ENCODE measurements at places on chromosomes 3 and 15.

GRCh38 chr3:12974819-12975218 is 98.4 kb downstream of the IQSEC1 start:
- DNase-seq = no peak

- DNase-seq = no peak
Measured at GRCh38 chr3:104437131-104437750, 929.5 kb upstream of the ALCAM start.

DNA sequence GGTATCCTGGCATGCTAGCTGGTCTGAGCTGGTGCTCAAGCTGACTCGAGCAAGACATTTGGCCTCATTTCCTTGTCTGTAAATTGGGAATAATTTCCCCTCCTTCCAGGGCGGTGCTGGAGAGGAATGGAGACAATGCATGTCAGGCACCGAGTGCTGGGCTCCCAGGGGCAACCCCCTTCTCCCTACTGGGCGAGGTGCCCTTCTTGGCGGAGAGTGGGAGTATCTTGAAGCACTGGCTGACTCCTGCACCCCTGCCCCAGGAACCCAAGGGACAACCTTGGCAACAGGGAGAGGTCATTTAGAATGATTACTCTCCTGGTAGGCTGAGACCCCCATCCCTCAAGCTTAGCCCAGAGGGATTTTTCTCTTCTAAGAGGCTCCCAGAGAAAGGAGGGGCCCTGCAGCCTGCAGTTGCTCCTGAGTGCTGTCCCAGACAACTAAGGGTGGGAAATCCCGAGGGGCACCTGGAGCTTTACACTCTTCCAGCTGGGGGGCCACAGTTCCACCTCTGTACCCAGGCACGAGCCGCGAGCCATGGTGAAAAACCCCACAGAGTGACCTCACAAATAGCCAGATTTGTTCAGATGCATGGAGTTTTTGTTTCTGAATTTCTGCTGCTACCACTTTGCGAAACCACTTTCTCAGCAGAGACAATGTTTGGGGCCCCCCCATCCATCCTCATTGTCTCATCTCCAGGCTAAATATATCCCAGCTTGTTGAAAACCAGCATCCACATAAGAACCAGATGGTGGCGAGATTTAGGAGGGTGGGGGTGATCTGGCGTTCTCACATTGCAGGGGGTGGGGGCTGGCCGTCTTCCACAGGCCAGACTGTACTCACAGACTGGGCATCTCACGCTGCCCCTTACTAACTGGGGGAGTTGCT is 44.8 kb downstream of the ABTB1 start:
- DNase-seq = no peak

- no peak for DNase-seq
Measured at GRCh38 chr3:42843713-42844411, 31.8 kb downstream of the CYP8B1 start.

GRCh38 chr3:90091549-90091948 is 984.1 kb downstream of the EPHA3 start:
- no peak for DNase-seq

- no peak for DNase-seq
Measured at GRCh38 chr15:99404454-99404853, 153.2 kb downstream of the LRRC28 start.

- no peak for DNase-seq
Measured at GRCh38 chr3:105614288-105615030, 247.8 kb downstream of the ALCAM start.

- DNase-seq = no peak
Measured at GRCh38 chr3:117165601-117166051, 456.0 kb downstream of the TUSC7 start.

GRCh38 chr3:151178208-151178845 is 24.7 kb downstream of the GPR171 start:
- DNase-seq = no peak

- DNase-seq = peak; percentile 33
Measured at GRCh38 chr3:59450946-59451763, 401.3 kb upstream of the CFAP20DC start.

- DNase-seq = no peak
Measured at GRCh38 chr15:51846463-51847230, 17.2 kb downstream of the TMOD3 start.

DNA sequence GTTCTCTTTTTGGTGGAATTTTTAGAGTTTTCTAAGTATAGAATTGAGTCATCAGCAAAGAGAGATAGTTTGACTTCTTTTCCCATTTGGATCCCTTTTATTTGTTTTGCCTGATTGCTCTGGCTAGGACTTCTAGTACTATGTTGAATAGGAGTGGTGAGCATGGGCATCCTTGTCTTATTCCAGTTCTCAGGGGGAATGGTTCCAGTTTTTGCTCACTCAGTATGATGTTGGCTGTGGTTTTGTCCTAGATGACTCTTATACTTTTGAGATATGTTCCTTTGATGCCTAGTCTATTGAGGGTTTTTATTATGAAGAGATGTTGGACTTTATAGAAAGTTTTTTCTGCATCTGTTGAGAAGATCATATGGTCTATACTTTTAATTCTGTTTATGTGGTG is 72.5 kb downstream of the TNFAIP8L3 start:
- DNase-seq = no peak

- DNase-seq = no peak
Measured at GRCh38 chr3:106114220-106114619, 245.4 kb upstream of the CBLB start.

DNA sequence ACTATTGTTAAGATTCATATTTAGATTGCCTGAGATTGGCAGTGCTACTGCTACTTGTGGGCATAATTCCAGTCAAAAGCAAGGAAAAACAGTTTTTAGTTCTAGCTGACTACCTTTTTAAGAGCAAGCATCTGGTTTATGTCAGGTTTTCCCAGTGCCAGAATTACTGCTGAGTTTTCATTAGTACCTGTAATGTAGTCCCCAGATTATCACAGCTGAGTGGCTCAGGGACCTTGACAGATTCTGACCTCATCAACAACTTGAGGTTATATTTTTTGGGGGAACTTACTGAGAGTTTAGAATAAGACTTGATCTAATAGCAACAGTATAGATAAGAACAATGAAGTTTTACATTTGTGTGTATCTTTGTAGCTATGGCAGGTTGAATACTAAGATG is 31.0 kb downstream of the NXPE3 start:
- no peak for DNase-seq

- DNase-seq = no peak
Measured at GRCh38 chr3:122679882-122680474, 661 bp upstream of the PARP14 start.

GRCh38 chr15:31080591-31081014 is 20.9 kb downstream of the TRPM1 start:
- DNase-seq = peak; percentile 16

DNA sequence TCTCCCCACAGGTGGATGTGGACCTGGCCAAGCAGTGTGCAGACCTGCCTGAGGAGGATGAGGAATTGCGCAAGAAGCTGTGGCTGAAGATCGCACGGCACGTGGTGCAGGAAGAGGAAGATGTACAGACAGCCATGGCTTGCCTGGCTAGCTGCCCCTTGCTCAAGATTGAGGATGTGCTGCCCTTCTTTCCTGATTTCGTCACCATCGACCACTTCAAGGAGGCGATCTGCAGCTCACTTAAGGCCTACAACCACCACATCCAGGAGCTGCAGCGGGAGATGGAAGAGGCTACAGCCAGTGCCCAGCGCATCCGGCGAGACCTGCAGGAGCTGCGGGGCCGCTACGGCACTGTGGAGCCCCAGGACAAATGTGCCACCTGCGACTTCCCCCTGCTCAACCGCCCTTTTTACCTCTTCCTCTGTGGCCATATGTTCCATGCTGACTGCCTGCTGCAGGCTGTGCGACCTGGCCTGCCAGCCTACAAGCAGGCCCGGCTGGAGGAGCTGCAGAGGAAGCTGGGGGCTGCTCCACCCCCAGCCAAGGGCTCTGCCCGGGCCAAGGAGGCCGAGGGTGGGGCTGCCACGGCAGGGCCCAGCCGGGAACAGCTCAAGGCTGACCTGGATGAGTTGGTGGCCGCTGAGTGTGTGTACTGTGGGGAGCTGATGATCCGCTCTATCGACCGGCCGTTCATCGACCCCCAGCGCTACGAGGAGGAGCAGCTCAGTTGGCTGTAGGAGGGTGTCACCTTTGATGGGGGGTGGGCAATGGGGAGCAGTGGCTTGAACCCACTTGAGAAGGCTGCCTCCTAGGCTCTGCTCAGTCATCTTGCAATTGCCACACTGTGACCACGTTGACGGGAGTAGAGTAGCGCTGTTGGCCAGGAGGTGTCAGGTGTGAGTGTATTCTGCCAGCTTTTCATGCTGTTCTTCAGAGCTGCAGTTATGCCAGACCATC is 8.6 kb downstream of the VPS18 start:
- DNase-seq = no peak

- DNase-seq = no peak
Measured at GRCh38 chr3:149579838-149580542, 77.8 kb downstream of the WWTR1 start.

DNA sequence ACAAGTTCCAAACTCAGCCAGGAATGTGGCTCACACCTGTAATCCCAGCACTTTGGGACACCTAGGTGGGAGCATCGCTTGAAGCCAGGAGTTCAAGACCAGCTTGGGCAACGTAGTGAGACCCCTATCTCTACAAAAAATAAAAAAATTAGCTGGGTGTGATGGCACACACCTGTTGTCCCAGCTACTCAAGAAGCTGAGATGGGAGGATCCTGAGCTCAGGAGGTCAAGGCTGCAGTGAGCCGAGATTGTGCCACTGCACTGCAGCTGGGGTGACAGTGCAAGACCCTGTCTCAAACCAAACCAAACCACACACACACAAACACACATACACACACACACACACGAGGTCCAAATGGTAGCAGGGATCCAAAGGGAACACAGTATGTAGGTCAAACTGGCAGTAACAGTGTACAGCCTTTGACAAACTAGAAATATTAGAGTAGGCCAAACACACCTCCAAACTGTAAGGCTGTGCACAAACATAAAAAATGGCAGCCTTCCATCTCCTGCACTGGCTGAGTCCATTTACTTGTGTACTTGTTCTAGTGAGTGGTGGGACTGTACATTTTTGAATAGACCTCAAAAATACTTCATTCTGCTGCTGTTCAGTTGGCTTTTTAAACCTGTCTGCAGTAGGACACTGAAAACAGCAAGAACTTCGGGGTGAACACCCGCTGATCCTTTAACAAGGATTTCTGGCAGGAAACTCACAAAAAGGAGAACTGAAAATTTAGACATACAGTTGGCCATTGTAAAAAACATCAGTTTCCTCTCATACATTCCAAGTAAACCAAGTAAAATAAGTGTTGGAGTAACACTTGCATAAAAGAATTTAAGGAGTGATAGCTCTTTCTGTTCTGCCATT is 33.6 kb downstream of the INTS14 start:
- DNase-seq = no peak

GRCh38 chr3:38270606-38271005 is 5.0 kb downstream of the SLC22A13 start:
- DNase-seq = no peak

DNA sequence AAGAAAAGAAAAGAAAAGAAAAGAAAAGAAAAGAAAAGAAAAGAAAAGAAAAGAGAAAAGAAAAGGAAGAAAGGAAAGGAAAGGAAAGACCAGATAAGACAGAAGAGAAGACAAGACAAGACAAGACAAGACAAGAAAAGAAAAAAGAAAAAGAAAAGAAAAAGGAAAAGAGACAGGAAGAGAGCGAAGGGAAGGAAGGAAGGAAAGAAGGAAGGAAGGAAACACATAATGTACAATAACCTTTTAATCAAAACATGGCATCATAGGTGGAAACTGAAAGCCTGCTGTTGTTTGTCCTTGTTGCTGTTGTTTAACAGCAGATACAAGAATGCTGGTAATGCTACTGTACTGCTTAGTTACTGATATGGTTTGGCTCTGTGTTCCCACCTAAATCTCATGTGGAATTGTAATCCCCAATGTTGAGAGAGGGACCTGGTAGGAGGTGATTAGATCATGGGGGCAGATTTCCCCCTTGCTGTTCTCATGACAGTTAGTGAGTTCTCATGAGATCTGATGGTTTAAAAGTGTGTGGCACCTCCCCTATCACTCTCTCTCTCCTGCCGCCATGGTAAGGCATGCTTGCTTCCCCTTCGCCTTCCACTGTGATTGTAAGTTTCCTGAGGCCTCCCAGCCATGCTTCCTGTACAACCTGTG is 67.3 kb downstream of the MCF2L2 start:
- DNase-seq = no peak

DNA sequence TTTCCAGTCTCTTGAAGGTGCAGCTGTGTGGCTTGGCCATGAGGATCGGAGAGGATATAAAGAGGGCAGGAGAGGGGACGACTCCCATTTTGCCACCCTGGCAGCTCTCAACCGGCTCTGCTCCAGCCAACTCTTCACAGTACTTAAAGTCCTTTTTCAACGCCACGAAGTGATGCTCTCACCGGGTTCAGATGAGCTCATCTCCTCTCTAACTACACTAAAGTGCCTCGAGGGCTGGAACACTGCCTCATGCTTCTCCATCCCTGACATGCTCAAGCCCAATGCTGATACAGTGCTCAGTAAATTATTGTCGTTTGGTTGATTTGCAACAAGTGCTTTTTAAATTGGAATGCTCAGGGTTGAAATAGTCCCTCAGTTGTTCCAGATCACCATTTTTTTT is 97.8 kb downstream of the GTPBP8 start:
- no peak for DNase-seq

GRCh38 chr3:69724722-69725435 is 14.4 kb upstream of the MITF start:
- no peak for DNase-seq

- no peak for DNase-seq
Measured at GRCh38 chr15:49270541-49271421, 100.7 kb downstream of the GALK2 start.

DNA sequence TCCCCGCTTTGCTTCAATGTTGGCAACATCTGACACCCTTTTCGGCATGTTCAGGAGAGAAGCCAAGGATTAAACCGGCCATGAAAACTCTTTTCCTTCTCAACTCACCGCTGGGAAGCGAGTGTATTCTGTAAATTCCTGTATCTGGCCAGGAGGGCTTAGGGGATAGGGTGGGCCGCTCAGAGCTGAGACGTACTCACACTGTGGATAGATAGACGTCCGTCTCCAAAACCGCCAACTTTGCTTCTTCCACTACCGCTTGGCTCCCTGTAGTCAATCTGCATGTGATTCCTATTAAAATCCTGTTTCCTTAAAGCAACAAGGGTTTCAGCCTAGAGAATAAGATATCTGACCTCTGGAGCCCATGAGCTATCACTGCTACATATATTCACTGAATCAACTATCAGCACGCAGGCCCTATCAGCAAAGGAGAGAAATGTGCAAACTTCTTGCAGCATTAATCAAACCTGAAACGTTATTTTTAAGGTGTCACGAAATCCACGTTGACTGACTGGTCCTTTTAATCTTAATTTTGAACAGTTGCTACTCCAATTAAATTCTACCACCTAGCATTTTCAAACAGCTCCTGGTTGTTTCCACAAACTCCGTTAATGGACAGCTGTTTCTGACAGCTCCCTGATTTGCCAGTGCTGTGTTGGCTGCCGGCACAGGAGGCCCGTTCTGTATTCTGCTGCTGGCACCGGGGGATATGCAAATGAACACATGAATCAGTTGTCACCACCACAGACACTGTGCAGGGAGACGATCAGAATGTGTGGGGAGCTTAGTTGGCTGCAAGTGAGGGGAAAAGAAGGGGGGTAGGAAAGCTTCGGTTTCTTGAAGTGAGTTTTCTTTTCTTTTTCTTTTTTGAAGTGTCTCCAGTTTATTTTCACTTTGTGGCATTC is 438.9 kb upstream of the ARRDC4 start:
- no peak for DNase-seq

GRCh38 chr3:71430941-71431552 is 152.5 kb downstream of the FOXP1 start:
- DNase-seq = no peak

All from activated CD4-positive, alpha-beta T cell treated with anti-CD3 and anti-CD28 coated beads, Interleukin-2, amount 50 U/mL, for 1 hour (primary cell).